ENCODE measurements at places on chromosomes 7 and 10. TPM values are rescaled to one million over a fixed set of nuclear protein-coding genes. Genes with fewer than 3 reads are reported as not detected.

Gene SPDYE11
- not detected for total RNA-seq

Gene SAP25
- total RNA-seq, result 15.7 TPM

Gene OPN4
- total RNA-seq, result not detected

Gene FAM241B
- total RNA-seq, result 11.1 TPM

Measured in activated naive CD4-positive, alpha-beta T cell treated with anti-CD3 and anti-CD28 coated beads for 36 hours (primary cell).